ENCODE measurements at places on chromosomes 4 and X.
A peak's percentile ranks its signal among the peaks of the same experiment; 100 is the strongest.

DNA sequence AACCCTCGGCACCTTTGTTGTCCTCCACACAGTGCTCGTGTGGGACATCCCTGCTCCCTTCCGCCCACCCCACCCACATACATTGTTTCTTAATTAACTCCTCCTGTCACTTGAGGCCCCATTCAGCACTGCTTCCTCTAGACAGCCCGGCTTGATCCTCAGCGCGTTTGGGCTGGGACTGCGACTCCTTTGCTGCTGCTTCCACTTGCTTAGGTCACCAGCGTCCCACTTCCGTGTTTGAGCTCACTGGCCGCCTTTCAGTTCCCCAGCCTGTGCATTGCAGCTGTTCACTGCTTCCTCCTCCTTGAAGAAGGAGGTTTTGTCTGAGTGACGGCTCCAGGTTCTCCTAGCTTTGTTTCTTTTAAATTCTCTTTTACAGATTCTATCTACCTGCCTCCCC, 16.1 kb downstream of the RNF4 start:
- DNase-seq = peak; percentile 56

GRCh38 chr4:27066591-27066990, 205.9 kb downstream of the STIM2 start:
- no peak for DNase-seq

DNA sequence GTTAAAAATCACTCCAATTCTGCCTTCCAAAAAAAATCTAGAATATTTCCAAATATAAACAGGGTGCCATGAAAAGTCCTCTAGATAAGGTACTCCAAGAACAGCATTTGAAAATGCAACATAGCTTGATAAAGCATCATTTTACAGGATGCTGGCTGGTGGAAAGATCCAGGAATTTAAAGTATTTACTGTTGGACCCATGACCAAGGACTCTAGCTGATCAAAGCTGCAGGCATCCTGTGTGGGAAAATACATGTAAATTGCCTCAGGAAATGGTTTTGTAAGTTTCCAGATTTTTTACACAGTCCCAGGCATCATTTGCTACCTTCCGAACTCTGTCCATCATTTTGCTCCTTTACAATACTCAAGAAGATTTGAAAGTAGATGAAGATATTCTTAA, 164.4 kb downstream of the GRIA3 start:
- DNase-seq = no peak

DNA sequence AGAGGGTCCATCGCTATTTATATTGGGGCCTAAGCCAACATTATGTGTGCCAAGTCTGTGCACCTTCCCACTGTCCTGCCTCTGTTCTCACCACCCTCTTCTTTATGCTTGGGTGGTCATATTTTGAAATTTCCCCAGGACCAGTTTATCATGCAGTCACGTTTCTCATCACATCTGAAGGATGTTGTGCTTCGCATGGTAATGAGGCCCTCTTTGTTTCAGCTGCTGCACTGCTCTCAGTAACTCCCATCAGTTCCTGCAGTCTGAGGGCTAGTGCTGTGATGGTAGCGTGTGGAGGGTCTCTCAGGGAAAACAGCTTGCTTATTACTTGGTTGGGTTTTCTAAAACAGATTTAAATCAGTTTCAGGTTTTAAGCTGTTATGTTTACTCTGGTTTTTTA, 288.0 kb downstream of the AFF2 start:
- DNase-seq = no peak

GRCh38 chr4:37648084-37648817, 37.9 kb downstream of the RELL1 start:
- no peak for DNase-seq

DNA sequence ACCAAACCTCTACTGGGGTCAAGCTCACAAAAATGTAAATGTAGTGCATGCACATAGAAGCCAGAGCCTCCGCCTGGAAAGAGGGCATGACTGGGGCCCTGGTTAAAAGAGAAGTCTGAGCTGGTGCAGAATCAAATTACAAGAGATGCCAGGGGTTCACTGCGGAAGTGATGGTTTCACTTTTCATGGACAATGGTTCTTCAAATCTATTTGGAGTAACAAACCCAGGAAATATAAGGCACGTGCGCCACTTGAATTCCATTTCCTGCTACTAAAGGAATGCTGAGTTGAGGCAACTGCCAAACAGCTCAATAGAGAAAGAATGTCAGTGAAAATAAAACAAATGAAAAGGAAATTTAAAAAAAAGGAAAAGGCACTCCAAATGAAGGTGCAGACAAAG, 79.8 kb downstream of the FUNDC1 start:
- no peak for DNase-seq

DNA sequence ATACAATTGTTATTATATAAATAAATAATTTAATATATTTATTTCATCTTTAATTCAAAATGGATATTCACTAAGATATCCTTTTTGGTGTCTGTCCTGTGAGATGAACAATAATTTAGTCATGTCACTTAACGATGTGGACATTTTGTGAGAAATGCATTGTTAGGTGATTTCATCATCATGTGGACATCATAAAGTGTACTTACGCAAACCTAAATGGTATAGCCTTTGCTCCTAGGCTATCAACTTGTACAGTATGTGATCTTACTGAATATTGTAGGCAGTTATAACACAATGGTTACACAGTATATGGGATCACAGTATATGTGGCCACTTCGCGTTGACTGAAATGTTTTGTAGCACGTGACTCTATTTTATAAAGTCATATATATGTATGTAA, 20.2 kb upstream of the CHRNA9 start:
- DNase-seq = no peak

GRCh38 chrX:132742246-132742645, 216.2 kb downstream of the HS6ST2 start:
- no peak for DNase-seq

- no peak for DNase-seq
These were observed 73.2 kb downstream of the UBE2K start for GRCh38 chr4:39770969-39771724.

DNA sequence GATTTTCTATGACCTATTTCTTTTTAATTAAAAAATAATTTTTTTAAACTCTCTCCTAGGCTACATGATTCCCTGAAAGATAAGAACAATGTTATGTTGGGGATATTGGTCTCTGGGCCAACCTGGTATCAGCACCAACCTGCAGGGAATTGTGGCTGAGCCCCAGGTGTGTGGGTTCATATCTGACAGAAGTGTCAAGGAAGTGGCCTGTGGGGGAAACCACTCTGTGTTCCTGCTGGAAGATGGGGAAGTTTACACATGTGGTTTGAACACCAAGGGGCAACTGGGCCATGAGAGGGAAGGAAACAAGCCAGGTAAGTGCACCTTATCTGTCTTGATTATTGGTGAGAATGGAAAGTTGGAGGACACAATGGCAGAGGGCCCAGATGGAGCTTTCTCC, 13.5 kb downstream of the HERC3 start:
- peak; percentile 13 for DNase-seq

GRCh38 chr4:101282076-101282844, 65.1 kb downstream of the PPP3CA start:
- DNase-seq = peak; percentile 47

GRCh38 chr4:125693228-125693627, 378.5 kb downstream of the FAT4 start:
- no peak for DNase-seq

GRCh38 chr4:55020131-55020530, 105.3 kb downstream of the KDR start:
- no peak for DNase-seq

GRCh38 chrX:133918361-133918771, 67.0 kb downstream of the GPC3 start:
- DNase-seq = no peak

DNA sequence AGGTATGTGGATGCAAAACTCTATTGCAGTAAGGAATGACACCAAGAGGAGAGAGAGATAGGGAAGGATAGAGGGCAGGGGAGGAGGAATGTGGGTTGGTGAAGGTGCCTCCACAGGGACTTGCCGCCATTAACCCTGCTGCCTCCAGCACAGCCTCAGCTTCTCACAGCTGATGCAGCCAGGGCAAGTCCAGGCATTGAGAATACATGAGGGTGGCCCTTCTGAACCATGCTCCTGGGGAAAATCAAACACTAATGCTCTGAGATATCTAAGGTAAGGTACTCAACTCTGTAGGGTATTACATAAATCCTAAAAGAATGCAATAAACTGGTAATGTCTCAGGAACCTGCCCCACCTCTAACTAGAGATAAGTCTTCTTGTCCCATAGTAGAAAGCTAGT, 28.7 kb downstream of the UGT2B7 start:
- DNase-seq = no peak

DNA sequence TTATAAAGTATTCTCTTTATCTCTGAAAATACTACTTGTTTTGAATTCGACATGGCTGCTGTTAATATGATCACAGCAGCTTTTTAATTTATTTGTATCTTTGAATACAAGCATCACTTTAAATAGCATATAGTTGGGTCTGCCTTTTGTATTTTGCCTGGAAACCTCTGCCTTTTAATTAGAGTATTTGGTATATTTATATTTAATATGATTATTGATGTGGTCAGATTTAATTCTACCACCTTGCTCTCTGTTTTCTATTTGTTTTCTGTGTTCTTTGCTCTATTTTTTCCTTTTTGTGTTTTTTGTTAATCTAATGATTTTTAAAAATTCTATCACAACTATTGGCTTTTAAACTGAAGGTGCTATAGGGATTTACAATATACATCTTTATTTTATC, 21.7 kb downstream of the STK32B start:
- no peak for DNase-seq

GRCh38 chrX:134172588-134173259, 64.3 kb upstream of the CCDC160 start:
- peak; percentile 29 for DNase-seq

- DNase-seq = no peak
These were observed 75.1 kb downstream of the BANK1 start for GRCh38 chr4:101865501-101866062.

GRCh38 chrX:75301060-75301459, 27.2 kb downstream of the UPRT start:
- no peak for DNase-seq

GRCh38 chr4:38670939-38671591, 7.1 kb downstream of the KLF3 start:
- no peak for DNase-seq

DNA sequence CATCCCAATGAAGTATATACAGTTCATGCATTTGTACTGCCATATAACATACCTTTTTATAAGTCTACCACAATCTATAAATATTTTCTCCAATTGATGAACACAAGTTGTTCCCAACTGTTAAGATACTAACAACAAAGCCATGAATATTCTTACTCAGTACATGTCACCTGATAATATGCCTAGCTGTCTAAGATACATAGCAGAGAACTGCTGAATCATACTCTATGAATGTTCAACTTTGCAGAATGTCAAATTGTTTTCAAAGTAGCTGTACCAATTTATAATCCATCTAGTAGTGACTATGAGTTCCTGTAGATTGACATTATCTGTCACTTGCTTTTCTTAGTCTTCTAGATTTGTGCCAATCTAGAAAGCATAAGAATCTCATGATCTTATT, 84.9 kb downstream of the RAB28 start:
- DNase-seq = no peak

GRCh38 chr4:146255463-146255862, 41.1 kb downstream of the REELD1 start:
- no peak for DNase-seq

Measured in activated naive CD4-positive, alpha-beta T cell treated with Interleukin-2 at 50 U/mL for 16 hours (primary cell).